Fibroblast of villous mesenchyme (primary cell): ENCODE measurements at places on chromosomes 6 and 20.
A peak's percentile ranks its signal among the peaks of the same experiment; 100 is the strongest.

DNA sequence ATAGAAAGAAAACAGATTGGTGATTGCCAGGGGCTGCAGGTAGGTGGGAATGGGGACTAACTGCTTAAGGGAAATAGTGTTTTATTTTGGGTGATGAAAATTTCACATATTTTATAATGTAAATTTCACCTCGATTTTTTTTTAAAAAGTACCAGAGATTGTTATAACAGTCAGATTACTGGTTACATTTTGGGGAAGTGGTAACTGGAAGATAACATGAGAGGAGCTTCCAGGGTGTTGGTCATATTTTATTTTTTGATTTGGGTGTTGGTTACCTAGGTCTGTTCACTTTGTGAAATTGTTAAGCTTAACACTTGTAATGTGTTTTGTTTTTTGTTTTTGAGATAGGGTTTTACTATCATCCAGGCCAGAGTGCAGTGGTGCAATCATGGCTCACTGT is 17.2 kb upstream of the CRIP3 start:
- DNase-seq = no peak

GRCh38 chr20:62159839-62160238 is 16.3 kb downstream of the SS18L1 start:
- no peak for DNase-seq

DNA sequence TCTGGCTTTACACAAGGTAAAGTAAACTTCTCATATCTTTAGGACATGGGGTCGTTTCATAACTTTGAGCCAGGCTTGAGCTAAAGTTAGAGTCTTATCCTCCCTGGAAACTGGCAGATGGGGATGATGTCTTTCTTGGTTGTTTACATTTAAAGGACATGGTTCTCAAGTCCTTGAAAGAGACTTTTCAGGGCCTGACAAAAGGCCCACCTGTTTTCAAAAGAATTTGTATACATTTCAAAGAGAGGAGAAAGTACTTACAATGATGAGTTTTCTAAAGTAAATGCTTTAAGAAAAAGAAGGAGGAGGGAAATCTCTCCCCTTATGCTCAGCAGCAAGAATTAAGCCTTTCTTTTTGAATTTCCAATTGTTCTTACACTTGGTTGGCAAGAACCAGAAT is 45.7 kb upstream of the TINAG start:
- DNase-seq = no peak

DNA sequence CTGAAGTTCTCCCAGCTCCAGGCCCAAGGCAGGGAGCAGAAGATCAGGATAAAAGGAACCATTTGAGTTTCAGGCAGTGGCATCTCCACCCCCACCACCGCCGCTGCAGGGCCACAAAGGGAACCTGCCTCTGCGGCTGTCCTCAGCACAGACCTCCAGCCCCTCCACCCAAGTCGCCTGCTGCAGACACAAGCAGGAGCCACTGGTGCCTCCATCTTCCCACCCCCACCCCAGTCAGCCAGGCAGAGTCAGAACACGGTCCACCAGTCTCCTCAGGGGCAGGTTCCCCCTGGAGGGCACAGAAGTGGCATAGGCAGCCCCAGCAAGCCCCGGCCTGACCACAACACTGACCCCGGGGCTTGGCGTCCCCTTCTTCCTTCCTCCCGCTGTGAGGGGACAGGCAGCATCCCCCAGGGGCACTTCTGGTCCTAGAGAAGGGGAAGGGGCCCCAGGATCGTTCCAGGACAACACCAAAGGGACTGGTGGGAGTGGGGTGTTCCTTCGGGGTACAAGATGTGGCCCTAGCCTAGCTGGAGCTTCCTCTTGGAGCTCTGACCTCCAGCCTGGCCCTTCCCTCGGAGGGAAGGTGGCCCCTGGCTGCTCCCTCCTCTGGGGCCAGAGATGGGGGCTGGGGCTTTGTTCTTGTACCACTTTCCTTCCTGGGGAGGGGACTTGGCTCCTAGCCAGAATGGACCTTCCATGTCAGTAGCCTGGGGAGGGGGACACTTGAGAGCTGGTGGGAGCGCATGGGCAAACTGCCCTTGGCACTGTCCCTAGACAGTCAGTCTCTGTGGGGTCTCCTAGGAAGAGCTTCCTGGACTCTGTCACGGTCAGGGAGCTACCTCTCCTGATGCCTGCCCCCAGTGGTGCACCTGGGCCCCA is 36.0 kb downstream of the YTHDF1 start:
- DNase-seq = no peak

- no peak for DNase-seq
Measured at GRCh38 chr20:35598476-35598875, 17.2 kb upstream of the SPAG4 start.

- no peak for DNase-seq
Measured at GRCh38 chr6:96101564-96101963, 85.8 kb downstream of the FUT9 start.

- DNase-seq = no peak
Measured at GRCh38 chr6:170438861-170439260, 114.2 kb downstream of the PSMB1 start.

DNA sequence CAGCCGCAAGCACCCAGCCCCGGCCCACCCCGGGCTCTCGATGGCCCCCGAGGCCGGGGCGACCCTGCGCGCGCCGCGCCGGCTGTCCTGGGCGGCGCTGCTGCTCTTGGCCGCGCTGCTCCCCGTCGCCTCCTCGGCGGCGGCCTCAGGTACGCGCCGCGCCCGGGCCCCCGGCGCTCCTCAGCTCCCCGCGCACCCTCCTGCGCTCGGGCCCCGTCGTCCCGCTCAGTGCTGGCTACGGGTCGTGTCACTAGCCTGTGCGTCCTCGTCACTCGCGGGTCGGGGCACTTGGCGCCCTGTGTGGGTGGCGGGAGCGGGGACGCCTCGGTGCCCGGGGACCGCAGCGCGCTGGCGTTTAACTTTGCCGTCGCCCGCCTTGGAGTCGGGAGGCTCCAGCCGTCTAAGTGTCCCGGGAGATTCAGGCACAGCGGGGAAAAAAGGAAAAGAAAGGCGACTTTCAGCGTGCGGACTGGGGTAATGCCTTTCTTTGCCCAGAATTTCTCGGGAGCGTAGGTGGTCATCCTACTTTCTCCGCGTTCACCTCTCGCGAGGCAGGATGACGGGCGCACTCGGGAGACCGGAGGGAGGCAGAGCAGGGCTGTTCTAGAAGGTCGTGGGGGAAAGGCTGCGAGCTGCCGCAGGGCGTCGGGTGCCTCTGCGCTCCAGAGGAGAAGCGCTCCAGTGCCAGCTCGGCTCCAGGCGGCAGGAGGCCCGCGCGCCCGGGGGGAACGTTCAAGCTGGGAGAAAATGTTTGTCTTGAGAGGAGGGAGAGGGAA is 545 bp downstream of the FNDC1 start:
- peak; percentile 13 for DNase-seq

DNA sequence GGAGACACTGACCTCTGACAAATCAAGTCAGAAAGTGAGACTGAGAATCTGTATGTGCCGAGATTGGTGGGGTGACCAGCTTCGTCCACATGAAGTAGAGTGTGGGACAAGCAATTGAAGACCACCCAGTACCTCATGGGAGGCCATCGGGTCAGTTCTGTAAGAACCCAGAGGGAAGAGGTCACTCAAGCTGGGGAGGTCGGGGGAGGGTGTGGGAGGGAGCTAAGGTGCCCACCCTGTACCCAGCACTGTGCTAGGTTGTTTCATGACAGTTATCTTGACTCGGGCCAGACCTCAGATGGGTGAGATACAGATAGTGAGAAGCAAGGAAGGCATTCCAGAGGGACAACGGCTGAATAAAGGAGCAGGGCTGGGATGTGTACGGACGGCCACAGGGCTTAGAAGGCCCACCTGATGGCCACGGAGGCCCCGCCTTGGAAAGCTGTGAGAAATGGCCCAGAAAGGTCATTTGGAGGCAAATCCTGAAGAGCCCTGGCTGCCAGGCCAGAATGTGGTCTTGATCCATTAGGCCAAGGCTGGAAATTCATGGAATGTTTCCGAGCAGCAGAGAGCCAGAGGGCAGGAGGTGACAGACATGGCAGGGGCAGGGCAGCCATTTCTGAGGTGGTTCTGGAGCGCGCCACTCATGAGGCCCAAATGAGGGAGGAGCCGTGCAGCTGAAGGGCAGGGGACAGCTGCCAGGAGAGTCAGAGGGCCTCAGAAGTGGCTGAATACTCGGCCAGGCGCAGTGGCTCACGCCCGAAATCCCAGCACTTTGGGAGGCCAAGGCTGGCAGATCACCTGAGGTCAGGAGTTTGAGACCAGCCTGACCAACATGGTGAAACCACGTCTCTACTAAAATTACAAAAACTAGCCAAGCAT is 7.7 kb downstream of the MMP24OS start:
- DNase-seq = no peak
